Stimulated activated CD8-positive, alpha-beta memory T cell treated with anti-CD3 and anti-CD28 coated beads, Interleukin-12 subunit alpha, Interleukin-12 subunit beta, amount 100 ng/mL, for 1 hour (primary cell): ENCODE measurements at places on chromosomes 16 and 17.

- no peak for DNase-seq
Measured at GRCh38 chr17:57871155-57871554, 21.3 kb upstream of the MRPS23 start.

GRCh38 chr17:2157675-2158395 is 102.9 kb downstream of the HIC1 start:
- DNase-seq: no peak

DNA sequence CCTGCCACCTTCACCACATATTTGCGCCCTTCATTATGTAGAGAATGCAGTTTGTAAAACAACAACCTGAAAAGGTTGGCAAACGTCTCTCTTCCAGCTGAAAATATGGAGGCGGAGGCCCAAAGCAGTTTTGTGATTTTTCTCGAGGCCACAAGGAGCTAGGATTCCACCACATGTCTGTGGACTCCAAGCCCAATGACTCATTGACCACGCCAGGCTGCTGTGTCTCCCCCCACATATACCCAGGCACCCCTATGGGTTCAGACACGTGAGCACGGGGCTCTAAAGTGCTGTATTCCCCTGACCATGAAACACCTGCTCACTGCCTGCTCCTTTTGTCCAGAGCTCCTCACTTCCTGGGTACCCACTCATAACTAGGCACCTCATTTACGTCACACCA is 121.4 kb upstream of the CDH5 start:
- no peak for DNase-seq

- no peak for DNase-seq
Measured at GRCh38 chr17:35912339-35912912, 18.1 kb downstream of the RDM1 start.

GRCh38 chr17:67150826-67151225 is 94.2 kb downstream of the HELZ start:
- no peak for DNase-seq

DNA sequence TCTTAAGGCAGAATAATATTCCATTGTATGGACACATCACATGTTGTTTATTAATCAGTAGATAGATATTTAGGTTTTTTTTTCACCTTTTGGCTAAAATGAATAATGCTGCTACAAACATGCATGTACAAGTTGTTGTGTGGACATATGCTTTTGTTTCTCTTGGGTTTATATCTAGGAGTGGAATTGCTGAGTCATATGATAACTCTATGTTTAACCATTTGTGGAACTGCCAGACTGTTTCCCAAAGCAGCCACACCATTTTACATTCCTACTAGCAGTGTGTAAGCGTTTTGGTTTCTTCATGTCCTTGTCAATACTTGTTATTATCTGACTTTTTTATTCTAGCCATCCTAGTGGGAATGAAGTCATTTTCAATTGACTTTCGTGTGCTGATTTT is 21.3 kb downstream of the CYLD start:
- DNase-seq: no peak

DNA sequence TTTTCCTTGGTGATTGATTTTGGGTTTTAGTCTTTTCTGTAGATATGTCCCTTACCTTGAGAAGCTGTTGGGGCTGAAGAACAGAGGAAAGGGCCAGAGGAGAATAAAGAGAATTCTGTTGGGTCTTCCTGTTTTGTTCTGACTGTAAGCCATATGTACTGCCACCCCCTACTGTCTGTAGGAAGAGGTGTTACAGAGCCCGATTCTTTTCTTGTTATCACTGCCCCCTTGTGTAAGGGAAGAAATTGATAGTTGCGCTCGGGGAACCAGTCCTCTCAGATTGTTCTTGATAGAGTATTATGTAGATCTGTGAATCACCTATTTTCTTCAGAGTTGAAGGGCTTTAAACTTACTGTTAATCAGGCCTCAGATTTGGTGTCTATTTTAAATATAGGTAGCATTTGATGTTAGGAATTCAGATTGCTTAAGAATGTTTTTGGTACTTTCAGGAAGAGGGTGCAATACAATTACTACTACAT is 2.4 kb downstream of the TANC2 start:
- peak; percentile 25 for DNase-seq

GRCh38 chr17:54754560-54754959 is 146.1 kb upstream of the TOM1L1 start:
- no peak for DNase-seq

GRCh38 chr17:27951872-27952271 is 58.7 kb upstream of the LYRM9 start:
- DNase-seq: no peak

- DNase-seq: no peak
Measured at GRCh38 chr16:63922560-63922959, 1199.3 kb downstream of the CDH11 start.

DNA sequence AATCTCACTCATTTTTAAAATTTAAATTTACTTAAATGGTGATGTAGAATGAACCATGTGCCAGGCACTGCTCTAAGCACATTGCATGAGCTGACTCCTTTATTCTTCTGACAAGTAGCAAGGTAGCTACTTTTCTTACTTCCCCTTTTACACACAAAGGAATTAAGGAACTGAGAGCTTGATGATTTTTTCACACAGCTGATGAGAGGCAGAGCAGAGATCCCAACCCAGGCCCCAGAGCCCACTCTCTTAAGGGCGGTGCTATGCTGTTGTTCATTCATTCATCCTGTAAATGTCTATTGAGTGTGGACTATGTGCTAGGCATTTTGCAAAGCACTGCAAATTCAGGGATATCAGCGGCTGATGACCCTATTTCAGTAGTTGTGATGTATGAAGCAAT is 17.9 kb downstream of the SEC14L5 start:
- DNase-seq: no peak

GRCh38 chr16:70438969-70439862 is at the start of gene ST3GAL2:
TSS of gene ST3GAL2 (minus strand) at chr16:70439100. CDS start at chr16:70398530, 40,570 bp downstream.
- peak; percentile 86 for DNase-seq

DNA sequence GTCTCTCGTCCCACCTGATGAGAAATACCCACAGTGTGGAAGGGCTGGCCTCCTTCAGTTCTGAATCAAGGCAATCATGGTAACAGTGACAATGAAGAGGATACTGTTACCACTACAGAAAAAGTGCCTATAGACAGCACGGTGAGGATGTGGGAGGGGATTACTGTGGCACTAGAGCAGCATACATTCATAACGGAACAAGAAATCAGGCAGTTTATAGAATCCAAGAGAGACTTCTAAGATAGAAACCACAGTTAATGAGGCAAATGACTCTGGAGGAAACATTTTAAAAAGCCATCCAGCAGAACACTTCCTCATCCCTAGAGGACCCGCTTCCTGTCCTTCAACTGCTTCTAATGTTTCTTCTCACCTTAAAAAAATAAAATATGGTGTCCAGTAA is 2.7 kb downstream of the RUSF1 start:
- no peak for DNase-seq

- no peak for DNase-seq
Measured at GRCh38 chr17:38867179-38867967, 2.5 kb upstream of the LASP1 start.

DNA sequence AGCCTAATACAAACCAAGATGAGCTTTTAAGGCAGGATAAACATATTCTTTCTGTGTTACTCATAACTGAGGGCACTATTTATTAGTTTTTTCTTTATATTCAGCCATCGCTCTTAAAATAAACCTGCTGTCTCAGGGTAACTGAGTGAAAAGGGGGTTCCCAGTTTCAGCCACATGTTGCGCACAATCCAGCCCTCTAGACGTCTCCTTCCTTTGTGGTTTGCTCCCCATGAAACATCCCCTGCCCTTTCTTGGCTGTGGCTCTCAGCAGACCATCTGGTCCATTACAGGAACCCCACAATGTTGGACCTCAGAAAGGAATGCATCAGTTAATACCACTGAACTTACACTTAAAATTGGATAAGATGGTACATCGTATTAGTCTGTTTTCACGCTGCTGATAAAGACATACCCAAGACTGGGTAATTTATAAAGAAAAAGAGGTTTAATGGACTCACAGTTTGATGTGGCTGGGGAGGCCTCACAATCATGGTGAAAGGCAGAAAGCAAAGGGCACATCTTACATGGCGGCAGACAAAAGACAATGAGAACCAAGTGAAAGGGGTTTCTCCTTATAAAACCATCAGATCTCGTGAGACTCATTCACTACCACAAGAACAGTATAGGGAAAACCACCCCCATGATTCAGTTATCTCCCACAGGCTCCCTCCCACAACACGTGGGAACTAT is 12.6 kb upstream of the IL21R start:
- DNase-seq: no peak

DNA sequence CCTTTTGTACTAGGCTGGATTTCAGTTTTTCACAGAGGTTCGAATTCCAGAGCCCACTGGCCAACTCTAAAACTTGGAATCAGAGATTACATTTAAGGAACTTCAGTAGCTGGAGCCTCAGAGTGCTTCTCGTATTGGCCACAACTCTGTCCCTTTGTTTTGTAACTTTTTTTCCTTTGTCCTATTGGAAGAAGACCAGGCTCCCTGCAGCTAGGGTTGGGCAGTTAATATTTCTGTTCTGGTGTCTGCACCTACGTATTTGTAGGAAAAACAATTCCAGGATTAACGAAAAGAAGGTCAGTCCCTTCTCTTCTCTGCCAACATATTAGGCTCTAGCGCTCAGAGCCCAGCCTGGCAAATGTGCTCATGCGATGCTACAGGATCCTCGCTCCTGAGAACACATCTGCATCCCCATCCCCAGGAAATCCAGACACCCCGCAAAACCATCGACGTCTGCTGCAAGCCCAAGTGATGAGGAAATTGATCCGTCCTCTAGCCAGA is 1.9 kb downstream of the CDH11 start:
- DNase-seq: no peak

GRCh38 chr16:12976936-12977335 is 75.5 kb downstream of the SHISA9 start:
- no peak for DNase-seq

DNA sequence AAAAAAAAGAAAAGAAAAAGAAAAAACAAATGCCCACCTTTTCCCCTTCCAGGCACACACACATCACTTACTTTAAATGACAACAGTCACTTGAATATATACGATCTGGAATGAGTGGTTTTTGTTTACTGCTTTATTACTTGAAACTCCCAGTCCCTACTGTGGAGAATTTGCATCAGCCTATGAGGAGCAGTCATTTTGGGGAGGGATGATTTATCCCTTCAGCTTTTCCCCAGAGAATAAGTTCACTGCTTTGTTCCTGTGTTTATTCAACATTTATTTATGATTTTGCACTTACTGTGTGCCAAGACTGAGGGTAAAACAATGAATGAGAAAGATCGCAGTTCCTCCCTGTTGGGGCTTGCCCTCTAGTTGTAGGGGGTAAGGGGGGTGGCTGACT is 4.7 kb upstream of the ZNF423 start:
- no peak for DNase-seq

DNA sequence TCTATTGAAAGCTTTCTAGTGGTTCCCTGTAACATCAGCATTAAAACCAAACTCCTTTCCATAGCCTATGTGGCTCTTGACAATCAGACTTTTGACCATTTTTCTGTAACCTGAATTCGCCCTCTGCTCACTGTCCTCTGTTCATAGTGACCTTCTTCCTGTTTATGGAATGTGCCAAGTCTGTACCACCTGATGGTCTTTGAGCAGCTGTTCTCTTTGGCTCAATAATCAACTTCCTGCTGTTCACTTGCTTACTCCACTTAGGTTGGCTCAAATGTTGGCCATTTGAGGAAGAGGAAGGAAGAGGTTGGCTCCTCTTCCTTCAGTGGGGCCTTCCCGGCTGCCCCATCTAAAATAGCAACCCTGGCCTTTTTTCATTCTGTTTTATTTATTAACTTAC is 251.5 kb downstream of the CA10 start:
- DNase-seq: no peak

GRCh38 chr17:8896641-8897635 is 29.5 kb upstream of the PIK3R6 start:
- DNase-seq: no peak

GRCh38 chr16:86693033-86693432 is 114.7 kb downstream of the FOXL1 start:
- no peak for DNase-seq

DNA sequence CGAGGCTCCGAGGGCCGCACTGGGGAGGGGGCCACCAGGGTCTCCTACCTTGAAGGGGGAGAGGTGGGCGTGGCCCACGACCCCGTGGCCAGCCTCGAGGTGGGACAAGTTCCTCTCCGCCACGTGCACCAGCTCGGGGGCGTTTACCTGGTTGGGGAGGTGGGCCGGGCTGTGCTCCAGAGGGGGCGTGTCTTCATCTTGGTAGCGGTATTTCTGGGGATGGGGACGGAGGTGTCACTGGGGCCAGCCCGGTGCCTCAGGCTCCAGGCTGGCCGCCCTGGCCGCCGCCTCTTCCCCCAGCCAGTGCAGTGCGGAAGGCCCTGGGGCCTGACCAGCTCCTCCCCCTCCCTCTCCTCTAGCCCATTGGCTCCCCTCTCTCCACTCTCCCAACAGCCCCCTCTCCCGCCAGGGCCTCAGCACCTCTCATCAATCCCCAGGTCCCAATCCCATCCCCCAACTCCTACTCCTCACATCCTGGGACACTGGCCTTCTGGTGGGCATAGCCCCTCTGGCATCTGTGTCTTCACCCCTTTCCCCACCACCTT is 11.5 kb downstream of the DLG4 start:
- DNase-seq: no peak

DNA sequence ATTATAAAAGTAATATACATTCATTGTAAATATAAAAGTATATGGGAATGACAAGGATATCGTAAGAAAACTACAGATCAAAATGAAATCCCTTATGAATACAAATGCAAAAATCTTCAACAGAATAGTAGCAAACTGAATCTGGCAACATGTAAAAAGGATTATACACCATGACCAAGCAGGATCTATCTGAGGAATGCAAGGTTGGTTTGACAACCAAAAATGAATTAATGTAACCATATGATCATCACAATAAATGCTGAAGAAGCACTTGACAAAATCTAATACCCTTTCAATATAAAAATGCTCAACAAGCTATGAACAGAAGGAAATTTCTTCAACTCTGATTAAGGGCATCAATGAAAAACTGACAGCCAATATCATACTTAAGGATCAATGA is 48.8 kb downstream of the NDEL1 start:
- DNase-seq: no peak

- no peak for DNase-seq
Measured at GRCh38 chr17:38747463-38748148, 530 bp downstream of the PCGF2 start.

DNA sequence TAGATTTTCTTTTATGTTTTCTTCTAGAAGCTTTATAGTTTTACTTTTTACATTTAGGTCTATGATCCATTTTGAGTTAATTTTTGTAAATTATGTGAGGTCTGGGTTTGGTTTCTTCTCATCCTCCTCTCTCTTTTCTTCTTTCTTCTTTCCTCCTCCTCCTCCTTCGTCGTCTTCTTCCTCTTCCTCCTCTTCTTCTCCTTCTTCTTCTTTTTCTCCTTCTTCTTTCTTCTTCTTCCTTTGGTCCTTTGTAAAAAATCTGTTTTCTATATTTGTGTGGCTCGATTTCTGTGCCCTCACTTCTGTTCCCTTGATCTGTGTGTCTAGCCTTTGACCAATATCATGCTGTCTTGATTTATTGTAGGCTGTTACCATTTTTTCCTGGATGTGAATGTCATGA is 5.0 kb upstream of the SLC25A35 start:
- DNase-seq: no peak

GRCh38 chr17:50356418-50356817 is 10.5 kb downstream of the XYLT2 start:
- DNase-seq: no peak

GRCh38 chr17:4759776-4760236 is 11.9 kb upstream of the TM4SF5 start:
- DNase-seq: no peak

GRCh38 chr17:64331366-64331765 is 59.3 kb downstream of the PECAM1 start:
- no peak for DNase-seq
